ENCODE measurements at places on chromosomes 16 and 17.

DNA sequence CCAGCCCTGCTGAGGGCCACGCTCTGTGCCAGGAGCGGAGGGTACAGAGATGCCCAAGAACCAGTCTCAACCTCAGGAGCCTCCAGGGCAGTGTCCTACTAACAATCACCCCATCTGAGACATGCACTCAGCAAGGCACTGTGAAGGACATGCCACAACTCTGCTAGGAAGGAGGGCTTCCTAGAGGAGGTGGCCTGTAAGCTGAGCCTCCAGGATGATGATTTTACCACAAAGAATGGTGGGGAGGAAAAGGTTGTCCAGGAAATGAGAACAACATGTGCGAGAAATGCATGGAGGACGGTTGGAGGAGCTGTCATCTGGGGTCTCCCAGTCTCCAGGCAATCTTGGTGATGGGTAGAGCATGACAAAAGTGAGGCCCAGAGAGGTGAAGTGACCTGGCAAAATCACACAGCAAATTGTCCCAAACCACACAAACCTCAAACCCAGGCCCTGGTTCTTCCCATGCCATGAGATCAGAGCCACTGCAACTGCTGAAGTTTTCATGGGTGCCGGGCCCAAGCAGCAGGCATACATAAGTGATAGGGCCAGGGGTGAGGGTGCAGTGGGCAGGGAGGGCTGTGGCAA is 30.5 kb downstream of the CNGB1 start:
- no peak for DNase-seq

DNA sequence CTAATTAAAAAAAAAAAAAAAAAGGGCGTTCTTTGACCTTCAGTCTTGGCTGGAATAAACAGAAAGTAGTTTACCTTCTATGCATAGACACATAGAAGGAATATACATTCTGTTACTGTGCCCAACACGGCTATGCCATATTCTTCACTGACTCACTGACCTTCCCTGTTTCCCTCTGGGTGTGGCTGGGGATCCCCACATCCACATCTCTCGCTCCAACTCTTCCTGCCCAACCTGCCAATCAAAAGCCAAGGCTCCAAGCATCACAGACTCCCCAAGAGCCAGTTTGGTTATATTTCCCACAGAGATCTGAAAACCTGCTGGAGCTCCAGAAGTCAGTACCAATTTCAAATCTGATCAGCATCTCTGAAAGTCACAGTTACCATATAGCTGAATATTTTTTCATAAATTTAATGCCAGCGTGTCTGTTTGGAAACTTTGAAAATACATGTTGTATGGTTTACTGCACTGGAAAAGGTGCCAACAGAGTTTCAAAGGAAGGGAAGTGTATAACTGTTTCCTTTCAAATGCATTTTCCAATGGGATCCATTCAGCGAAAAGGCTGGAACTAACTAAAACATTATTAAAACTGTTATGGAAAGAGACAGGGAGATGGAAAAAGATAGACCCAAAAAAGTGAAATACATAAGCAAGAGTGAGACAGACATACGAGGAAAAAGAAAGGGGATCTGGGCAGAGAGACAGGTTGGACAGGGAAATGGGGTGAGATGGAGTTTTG is 91.8 kb downstream of the SMG6 start:
- DNase-seq, result no peak

GRCh38 chr16:66859397-66860068 is 15.3 kb downstream of the CA7 start:
- DNase-seq, result no peak

GRCh38 chr16:11163761-11164261 is 92.2 kb downstream of the SOCS1 start:
- DNase-seq, result no peak

GRCh38 chr17:80861418-80861815 is 130.2 kb upstream of the CHMP6 start:
- no peak for DNase-seq

DNA sequence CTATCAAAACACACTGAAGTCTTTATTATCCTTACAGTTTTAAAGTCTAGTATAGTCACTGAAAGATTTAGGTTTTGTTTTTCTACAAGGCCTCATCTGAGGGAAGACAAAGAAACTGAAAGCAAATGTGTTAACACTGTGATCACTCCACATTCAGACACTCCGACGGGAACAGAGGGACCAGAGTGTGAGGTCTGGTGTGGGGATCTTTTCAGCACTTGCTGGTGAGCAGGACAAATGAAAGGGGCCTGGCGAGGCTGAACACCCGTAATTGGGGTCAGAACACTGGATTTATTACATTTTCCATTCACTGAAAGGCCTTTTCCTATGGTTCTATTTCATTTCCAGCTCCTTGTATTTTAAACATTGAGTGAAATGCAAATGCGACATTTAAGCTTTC is 910.5 kb downstream of the CDH11 start:
- no peak for DNase-seq

DNA sequence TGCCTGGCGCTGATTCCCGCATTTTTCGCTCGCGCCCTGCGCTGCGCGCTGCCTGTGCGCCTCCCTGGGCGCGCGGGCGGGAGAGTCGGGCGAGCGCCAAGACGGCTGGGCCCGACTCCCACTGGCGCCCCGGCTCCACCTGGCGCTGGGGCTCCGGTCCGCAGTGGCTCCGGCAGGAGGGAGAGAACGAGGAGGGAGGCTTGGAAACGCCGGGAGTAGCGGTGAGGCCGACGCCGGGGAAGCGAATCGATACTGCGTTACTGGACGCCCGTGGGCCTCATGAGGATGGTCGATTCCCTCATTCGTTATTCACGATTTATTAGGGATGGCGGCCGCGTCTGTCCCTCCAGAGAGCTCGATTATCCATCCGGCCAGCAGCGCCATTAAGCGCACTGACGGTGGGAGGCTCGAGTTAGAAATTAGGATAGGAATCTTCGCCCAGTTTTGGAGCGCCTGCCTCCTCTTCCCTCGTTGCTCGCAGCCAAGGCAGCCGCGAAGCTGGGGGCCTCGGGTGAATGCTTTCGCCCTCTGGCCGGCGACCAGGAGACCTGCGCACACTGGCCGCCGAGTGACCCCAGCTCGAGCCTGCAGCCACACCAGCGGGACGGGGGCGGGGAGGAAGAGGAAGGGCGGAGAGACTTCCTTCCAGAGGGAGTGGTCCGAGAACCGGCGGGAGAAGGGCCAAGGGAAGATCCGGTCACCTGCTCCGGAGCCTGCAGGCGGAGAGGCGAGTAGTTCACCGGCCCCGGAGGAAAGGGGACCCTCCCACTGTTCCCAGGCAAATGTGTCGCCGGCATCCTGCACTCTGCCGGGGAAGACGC is 1.3 kb upstream of the PCGF2 start:
- no peak for DNase-seq

GRCh38 chr16:54540525-54541180 is 254.1 kb upstream of the IRX3 start:
- no peak for DNase-seq

GRCh38 chr17:36597866-36598777 is 3.3 kb upstream of the MRM1 start:
- no peak for DNase-seq

DNA sequence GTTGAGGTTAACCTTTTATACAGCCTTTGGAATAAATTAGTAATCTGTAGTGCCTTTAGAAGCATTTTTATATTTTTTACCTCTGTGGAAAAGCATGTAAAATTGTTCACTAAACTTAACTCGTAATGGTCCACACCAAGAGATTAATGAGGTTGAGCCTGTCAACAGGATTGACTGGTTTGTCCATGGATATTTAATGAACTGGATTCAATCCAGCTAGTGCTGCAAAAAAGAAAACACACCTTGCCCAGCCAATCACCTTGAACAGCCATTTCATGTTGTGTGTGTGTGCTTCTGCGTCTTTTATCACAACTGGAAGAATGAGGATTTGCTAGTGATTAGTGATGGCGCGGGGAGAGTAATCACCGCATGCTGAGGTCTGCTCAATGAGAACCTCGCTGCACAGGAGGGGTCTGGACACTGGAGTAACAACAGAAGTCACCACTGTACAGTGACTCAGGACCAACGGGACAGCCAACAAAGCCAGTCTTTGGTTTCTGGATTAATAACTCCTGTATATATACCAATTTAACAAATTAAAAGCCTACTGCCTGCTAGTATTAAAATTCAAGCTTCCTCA is 33.7 kb downstream of the LITAFD start:
- DNase-seq, result no peak

GRCh38 chr16:55663765-55664677 is 8.2 kb downstream of the SLC6A2 start:
- no peak for DNase-seq

DNA sequence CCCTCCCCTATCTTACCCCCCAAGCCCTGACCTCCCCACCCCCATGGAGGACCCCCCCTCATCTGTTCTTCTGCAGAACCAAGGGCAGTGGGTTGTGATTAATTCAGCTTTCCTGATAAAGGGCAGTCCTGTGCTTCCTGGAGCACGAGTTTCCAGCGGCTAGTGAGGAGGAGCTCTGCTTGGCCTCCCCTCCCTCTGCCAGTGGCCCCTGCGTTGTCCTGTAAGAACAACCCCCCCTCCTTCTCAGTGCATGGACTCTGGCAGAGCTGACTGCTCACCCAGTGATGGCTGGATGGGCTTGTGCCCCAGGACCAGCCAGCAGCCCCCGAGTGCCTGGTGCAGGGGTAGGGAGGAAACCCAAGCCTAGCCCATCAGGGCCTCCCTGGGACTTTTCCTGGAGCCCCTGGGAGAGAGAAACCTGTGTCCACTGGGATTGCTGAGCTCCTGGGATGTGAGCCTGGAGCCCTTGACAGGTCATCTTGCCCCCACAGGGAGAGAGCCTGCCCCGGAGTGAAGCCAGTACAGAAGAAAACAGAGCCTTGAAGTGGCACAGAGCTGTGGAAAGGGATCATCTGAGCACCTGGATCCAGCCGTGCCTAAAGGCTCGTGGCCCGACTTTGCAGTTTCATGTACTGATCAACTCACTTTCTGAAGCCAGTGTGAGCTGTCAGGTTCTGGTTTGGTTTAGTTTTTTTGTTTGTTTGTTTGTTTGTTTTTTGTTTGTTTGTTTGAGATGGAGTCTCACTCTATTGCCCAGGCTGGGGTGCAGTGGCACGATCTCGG is 26.5 kb downstream of the MMP15 start:
- no peak for DNase-seq

DNA sequence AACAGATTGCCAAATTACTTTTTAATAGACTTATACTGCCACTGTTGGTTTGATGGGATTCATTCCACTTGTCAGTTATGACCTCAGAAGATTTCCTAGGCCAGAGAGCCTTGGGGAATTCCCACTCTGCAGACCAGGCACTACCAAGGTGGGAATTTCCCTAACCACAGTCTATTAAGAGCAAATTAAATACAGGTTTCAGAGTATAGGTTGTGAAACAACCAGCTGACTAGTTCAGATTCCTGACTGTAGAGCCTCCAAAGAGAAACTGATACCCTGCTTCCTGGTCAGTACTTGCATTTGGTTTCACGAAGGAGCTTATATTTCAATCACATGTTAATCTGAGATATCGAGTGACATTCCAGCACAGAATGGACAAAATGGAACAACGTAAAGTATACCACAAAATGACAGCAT is 186.5 kb downstream of the STX8 start:
- peak; percentile 4 for DNase-seq

DNA sequence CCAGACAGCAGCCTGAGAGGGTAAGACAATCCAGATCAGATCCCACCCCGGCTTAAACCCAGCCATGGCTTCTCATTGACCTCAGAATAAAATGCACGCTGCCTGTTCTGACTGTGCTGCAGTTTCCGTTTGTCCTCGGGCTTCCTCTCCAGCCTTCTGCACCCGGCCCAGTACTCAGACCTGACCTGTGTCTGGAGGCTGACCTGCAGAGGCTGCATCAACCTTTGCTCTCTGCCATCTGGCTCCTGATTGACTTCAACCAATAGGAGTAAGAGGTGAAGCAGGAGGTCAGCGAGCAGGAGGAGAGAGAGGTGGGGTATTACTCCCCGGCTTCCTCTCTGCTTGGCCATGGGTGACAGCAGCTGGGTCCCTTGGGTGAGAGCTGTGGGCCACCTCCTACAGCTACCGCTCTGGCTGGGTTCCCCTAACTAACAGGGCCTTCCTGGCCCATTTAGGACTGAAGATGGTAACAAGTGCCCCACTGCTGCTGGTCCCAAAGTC is 46.7 kb downstream of the C16orf82 start:
- no peak for DNase-seq

GRCh38 chr17:29085223-29085622 is 42.3 kb downstream of the PIPOX start:
- no peak for DNase-seq

DNA sequence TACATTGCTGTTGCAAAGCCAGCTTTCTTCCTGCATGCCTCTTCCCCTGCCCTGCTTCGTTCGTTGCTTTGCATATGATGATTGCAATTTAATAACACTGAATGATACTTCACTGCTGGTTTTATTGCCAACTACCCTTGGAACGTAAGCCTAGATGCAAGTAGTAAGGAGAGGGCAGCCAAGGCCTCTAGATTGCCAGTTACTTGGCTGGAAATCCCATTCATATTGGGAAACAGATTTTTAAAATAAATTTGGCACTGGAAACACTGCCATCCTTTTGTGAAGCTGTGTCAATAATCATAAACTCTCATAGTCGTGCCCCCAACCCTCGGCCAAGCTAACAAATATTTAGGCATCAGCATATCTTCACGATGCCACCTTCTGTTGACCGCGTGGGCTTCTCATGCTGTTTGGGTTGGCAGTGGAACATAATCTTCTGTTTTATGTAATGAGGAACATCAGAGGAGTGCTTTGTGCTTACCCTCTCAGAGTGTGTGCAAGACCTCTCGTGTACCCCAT is 86.5 kb downstream of the MAP2K6 start:
- DNase-seq, result no peak

Measured in stimulated activated CD4-positive, alpha-beta T cell treated with anti-CD3 and anti-CD28 coated beads, Interleukin-4, amount 100 ng/mL, for 4 hours (primary cell).